ENCODE measurements at places on chromosomes 11 and 22.

DNA sequence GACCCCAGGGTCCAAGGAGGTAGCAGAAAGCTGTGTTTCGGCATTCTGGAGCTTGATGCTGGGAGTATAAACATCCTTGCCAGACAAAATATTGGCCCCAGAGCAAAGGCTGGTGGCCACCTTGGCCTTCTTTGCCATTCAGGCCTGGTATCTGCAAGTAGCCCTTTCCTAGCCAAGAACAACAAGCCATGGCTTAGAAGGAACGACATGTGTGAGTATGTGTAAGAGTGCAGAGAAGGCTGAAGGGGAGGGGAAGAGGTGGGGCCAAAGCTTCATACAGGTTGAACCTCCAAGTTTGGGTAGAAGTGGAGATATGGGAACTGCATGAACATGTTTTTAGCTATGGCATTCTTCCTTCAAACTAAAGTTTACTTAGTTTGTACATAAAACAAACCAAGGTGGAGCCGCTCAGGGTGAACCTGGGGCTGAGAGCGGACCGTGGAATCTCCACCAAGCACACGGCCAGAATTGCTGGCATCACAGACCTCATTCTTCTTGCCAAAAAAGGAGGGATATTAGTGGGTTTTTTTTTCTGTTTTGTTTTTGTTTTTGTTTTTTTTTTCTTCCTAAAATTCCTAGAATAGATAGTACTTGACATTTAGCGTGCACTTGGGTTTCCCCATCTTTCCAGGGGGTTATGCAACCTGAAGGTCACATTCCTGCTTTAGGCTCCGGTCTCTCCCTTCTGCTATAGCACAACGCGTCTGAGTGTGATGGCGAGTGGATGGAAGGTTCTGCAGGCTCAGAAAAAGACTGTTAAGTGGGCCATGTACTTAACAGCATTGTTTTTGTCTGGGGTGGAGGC lies 70.9 kb downstream of the ADAMTS15 start:
- no peak for DNase-seq

GRCh38 chr11:125874556-125875124 lies 12.8 kb upstream of the HYLS1 start:
- peak; percentile 38 for DNase-seq

DNA sequence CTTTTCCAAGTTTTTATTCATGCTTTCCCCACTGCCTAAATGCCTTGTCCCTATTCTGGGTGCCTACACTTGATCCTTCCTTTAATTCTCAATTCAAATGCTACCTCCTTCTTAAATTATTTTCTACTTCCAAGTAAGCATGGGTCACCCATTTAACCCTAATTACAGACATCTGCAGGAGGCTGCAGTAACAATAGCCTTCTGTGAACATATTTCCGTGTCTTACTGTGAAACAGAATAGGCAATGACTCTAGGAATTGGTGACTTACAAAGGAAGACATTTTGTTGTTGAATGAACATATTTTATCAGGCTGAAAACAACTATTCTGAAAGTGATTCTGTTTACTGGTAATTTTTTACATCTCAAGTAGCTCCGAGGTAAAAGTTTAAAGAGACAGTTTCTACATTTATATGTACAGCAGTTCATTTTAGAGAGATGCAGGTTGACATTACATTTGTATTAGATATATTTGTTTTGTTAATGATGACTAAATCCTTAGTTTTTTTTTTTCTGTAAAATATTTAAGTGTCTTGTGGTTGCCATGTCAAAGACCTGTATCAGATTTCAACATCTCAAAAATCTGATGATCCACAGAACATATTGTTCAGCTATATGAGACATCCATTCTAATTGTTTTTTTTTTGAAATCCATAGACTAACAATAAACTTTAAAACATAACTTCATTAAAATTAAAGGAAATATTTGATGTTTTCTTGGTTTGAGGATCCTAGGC lies 316.8 kb downstream of the CASP12 start:
- no peak for DNase-seq

DNA sequence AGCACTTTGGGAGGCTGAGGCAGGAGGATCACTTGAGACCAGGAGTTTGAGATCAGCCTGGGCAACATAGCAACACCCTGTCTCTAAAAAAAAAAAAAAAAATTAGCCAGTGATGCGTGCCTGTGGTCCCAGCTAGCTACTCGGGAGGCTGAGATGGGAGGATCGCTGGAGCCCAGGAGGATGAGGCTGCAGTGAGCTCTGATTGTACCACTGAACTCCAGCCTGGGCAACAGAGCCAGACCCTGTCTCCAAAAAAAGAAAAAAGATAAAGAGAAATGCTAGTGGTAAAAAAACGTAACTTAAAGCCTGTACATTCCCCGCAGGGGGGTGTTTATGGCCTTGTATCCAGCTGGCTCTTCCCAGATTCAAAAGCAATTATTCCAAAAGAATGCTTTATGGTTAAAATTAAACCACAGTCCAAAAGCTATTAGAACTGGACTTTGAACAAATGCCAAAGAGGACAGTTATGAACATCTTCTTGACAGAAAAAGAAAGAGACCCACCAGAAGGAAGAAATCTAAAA lies 16.4 kb upstream of the SNX32 start:
- no peak for DNase-seq

- no peak for DNase-seq
Observed at GRCh38 chr22:36424901-36425579, 37.3 kb upstream of the MYH9 start.

DNA sequence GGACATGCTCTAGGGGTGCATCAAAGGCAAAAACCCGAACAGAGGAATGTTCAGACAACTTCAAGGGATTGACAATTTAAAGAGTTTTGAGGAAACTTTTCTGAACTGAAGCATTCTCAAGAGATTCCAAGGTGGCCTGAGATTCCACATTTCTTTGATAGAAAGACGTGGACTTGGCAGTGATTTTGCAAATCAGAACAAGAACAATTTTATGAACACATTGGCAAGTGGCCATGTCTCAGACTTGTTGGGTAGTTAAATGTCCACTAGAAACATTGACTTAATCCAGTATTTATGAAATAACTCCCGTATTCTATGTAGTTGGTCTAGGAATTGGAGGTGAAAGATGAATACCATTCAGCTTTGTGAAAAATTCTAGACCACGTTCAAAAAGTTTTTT lies 13.8 kb downstream of the NCAM1 start:
- DNase-seq, result no peak

GRCh38 chr11:42972741-42973140 lies 339.1 kb upstream of the API5 start:
- no peak for DNase-seq

- DNase-seq, result no peak
Observed at GRCh38 chr11:778976-779954, 2.0 kb upstream of the GATD1 start.

GRCh38 chr11:134944986-134945385 lies 532.9 kb upstream of the B3GAT1 start:
- DNase-seq, result no peak

DNA sequence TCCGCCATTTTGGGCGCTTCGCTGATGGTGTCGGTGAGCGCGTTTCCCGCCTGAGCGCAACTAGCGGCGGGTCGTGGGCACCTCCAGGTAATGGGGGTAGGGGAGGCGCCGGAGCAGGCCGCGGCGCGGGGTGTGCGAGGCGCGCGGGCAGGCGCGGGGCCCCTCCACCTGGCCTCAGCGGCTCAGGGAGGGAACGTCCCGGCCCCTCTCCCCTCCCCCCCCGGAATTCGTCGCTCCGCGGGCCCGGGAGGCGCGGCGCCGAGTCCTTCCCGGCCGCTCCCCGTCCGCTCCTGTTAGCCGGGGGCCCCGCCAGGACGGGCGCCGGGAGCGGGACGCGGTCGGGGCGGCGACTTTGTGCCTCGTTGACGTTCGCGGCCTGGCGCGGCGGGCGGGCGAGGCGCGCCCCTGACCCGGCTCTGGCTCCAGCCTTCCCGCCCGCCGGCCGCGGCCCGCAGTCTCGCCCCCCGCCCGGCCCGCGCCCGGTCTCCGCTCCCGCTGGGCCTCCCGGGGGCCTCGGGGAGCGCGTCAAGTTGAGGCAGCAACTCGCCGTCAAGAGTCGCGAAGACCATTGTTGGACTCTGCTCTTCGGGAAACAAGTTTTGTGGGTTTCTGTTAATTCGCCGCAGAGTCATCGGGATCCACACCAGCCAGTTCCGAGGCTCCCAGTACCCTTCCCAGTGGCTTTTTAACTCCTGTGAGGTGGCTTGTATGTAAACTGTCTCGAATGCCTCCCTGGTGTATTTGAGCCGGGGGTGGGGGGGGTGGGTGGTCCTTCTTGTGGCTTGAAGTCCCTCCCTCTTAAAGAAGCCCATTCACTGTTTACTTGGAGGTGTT lies at the start of gene PPP6R3:
Gene PPP6R3 (plus strand): TSS at position 12 of the 834 bp plus-strand sequence. CDS start 76,913 bp downstream, outside the sequence.
- no peak for DNase-seq

- no peak for DNase-seq
Observed at GRCh38 chr22:21736084-21736642, 569 bp upstream of the YPEL1 start.

DNA sequence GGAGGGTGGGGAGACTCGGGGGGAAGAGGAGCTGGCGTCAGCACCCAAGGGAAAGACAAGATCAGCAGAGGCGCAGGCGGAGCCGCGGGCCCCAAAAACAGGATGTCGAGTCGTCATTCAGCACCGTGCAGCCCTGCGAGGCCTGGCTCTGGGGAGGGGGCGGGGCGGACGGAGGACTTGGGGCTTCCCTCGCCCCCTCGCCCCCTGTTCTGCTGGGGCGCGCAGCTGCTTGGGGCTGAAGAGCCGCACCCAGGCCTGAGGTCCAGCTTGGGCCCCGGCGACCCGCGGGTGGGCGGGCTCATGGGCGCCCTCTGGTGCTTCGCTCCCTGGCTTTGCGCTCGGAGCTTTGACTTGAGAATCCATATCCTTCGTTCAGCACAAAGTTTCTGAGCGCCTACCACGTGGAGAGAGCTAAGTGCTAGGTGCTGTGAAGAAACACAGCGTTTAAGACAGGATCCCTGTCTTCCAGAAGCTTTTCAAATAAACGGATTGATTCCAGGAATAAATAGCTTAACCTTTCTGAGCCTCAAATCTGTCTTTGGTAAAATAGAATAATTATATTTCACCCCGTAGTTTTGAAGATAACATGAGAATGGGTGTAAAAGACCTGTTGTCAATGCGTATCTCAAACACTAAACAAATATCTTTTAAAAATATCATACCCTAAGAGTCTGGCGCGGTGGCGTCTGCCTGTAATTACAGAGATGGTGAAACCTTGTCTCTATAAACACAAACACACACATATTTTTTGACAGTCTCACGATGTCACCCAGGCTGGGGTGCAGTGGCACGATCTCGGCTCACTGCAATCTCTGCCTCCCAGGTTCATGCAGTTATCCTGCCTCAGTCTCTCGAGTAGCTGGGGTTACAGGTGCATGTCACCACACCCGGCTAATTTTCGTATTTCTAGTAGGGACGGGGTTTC lies 929 bp upstream of the RHOG start:
- peak; percentile 55 for DNase-seq

DNA sequence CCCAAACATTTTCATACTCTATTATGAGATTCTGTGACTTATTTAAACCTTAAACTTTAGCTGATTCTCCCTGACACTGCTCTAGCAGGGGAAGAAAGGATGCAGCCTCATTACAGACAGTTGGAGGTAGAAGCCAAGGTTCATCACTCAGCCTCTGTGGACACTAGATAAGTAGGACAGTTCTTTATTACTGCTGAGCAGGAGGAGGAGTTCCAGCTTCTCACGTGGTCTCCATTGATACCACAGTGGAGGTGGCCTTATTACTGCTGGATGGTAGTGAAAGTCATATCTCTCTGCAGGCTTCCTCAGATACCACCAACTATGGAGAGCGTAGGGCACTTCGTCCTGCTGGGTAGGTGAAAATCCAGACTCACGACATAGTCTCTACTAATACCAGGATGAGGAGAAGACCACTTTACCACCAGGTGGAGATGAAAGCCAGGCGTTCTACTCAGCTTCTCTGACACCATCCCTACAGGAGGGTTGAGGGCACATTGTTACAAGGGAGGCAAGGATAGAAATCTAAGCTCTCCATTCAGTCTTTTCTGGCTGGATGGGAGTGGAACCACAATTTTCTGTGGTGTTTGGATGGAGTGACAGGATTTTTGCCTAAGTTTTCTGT lies 13.1 kb upstream of the ANGPTL5 start:
- DNase-seq, result no peak

DNA sequence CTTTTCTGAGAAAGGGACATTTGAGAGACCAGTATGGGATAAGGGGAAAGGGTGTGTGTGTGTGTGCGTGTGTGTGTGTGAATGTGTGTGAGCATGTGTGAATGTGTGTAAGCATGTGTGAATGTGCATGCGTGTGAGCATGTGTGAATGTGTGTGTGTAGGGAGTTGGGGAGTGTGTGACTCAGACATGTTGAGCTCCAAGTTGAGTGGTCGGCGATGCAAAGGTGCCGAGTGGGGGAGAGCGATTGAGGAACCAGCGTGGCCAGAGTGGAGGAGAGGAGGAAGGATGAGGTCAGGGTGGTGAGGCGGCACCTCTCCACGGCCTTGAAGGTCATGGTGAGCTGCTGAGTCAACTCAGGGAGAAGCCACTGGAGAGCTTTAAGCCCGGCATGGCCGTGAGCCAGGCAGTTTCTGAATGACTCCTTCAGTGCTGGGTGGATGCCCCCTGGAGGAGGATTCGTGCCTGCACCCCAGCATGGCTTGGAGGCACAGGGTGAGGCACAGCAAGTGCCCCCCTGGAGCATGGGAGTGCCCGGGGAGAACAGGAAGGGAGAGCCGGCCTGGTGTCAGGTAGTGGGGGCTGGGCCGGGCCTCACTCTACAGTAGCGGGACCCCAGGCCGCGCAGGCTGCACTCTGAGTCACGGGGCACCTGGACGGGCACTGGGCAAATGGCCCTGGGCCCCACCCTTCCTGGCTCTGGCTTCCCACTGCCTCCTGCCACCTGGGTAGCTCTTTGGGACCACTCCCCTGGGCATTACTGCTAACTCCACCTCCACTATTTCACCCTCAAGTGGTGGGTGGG lies 8.2 kb upstream of the CCDC88B start:
- DNase-seq, result no peak

GRCh38 chr11:125365196-125365931 lies 130.7 kb downstream of the FEZ1 start:
- no peak for DNase-seq

- no peak for DNase-seq
Observed at GRCh38 chr11:77068457-77069335, 1.9 kb downstream of the CAPN5 start.

DNA sequence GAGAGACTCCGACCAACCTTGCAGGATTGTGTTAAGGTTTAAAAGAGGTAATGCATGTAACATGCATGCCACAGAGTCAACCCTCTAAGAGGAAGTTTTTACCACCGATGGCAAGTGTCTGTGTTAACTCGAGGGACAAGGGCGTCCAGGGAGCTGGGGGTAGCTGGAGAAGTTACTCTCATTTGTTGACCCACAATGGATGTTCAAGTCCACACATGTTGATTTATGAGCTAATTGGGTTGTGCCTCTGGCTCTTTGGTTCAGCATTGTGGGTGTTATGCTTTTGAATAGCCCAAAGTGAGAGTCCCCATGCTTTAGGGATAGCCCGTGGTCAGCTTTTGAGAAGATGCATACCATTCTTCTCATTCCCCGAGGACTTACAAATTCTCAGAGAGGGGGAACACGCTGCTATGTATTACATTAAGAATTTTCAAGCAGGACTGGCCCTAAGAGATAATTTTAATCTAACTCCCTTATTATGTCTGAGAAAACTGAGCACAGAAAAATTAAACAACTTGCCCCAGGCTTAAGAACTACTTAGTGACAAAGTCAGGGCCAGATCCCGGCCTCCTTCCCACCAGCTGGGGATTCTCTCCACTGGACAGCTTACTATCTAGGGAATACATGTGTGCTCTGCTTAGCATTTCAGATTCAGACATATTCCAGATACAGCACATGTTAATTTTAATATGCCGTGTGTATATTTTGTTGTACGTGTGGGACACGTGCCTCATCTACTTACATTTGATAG lies 5.2 kb upstream of the PLET1 start:
- DNase-seq, result no peak

Data from LNCaP clone FGC (cell line).